ENCODE measurements at places on chromosomes 2 and 18.

- no peak for DNase-seq
- no peak overlapping the region for H3K4me3 ChIP-seq
- H3K27ac ChIP-seq = no peak overlapping the region
- peaks cover 4% of the 10 kb centered on the region for H3K27me3 ChIP-seq
- H3K36me3 ChIP-seq = no peaks in the 10 kb centered on the region
- H3K4me1 ChIP-seq = no peaks in the 10 kb centered on the region
Measured at GRCh38 chr2:120401275-120402066, 55.5 kb downstream of the INHBB start.

GRCh38 chr2:169464466-169464865 is 14.8 kb upstream of the BBS5 start:
- peaks cover 4% of the 10 kb centered on the region for H3K27me3 ChIP-seq
- no peak for DNase-seq
- H3K4me1 ChIP-seq = peaks cover 5% of the 10 kb centered on the region
- H3K27ac ChIP-seq = no peak overlapping the region

DNA sequence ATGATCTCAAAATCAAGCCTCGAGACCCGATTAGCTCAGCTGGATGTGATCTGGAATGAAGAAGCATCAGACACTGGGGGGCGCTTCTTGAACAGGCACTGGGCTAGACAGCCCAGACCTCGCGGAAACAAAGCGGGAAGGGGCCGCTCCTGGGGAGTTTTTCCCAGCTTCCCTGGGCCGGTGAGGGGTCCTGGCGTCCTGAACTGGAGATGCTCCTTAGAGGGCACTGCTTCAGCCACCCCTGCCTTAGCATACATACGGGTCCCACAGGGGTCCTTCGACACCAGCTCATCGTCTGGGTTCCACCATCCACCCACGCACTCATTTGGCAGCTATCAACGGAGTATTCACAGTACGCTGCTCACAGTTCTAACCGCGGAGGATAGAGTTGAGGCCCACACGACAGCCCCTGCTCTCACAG is 146.7 kb downstream of the TSN start:
- peaks cover 2% of the 10 kb centered on the region for H3K27me3 ChIP-seq
- no peaks in the 10 kb centered on the region for H3K4me1 ChIP-seq
- no peak for DNase-seq
- H3K27ac ChIP-seq = no peak overlapping the region

- peaks cover 46% of the 10 kb centered on the region for H3K4me1 ChIP-seq
- H3K4me3 ChIP-seq = no peak overlapping the region
- peaks cover 27% of the 10 kb centered on the region for H3K27me3 ChIP-seq
- H3K27ac ChIP-seq = peak overlapping the region; percentile 86
- H3K36me3 ChIP-seq = no peaks in the 10 kb centered on the region
Measured at GRCh38 chr2:28355521-28356094, 37.0 kb upstream of the FOSL2 start.

- H3K4me3 ChIP-seq = no peak overlapping the region
- no peak overlapping the region for H3K27ac ChIP-seq
- H3K27me3 ChIP-seq = peaks cover 2% of the 10 kb centered on the region
- DNase-seq = no peak
Measured at GRCh38 chr2:199488772-199489400, 31.1 kb upstream of the SATB2 start.

Data from immature natural killer cell (primary cell).